ENCODE measurements at places on chromosomes 16 and 17.

- H3K36me3 ChIP-seq, result peaks cover 2% of the 10 kb centered on the region
- H3K4me1 ChIP-seq, result peaks cover 18% of the 10 kb centered on the region
- no peak overlapping the region for H3K27ac ChIP-seq
- DNase-seq, result no peak
These were observed 31.5 kb upstream of the IRX6 start for GRCh38 chr16:55292491-55292890.

DNA sequence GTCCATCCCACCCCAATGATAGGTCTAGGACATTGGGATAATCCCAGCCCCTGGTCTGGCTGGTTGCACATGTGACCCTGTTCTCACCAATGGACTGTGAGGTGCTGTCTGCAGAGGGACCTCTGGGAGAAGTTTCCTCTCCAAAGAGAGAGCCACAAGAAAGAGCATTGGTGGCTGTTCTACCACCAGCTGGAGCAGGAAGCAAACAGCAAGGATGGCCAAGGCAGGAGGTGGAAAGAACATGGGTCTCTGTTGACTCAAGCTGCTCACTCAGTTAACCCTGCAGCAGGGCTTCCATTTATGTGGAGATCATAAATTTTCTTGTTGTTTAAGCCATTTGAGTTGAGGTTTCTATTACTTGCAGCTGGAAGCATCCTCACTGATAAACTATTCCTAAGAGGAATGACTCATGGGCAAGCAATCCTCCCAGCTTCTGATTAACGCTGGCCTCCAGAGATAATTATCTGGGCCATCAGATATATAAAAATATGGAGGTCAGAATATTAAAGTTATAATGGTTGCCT is 52.6 kb downstream of the CYB5B start:
- peak; percentile 42 for DNase-seq
- peaks cover 3% of the 10 kb centered on the region for H3K36me3 ChIP-seq
- H3K27ac ChIP-seq, result peak overlapping the region; percentile 48
- H3K4me1 ChIP-seq, result peaks cover 19% of the 10 kb centered on the region
- no peak overlapping the region for H3K4me3 ChIP-seq
- H3K27me3 ChIP-seq, result no peaks in the 10 kb centered on the region

GRCh38 chr17:38735161-38735997 is 5.2 kb downstream of the CISD3 start:
- H3K27me3 ChIP-seq, result peaks cover 3% of the 10 kb centered on the region
- H3K4me1 ChIP-seq, result peaks cover 27% of the 10 kb centered on the region
- DNase-seq, result no peak
- peaks cover 4% of the 10 kb centered on the region for H3K36me3 ChIP-seq

GRCh38 chr16:4500272-4500671 is 24.1 kb downstream of the HMOX2 start:
- no peak for DNase-seq
- no peak overlapping the region for H3K27ac ChIP-seq
- no peaks in the 10 kb centered on the region for H3K27me3 ChIP-seq
- no peaks in the 10 kb centered on the region for H3K36me3 ChIP-seq
- H3K4me1 ChIP-seq, result peaks cover 25% of the 10 kb centered on the region

- peaks cover 3% of the 10 kb centered on the region for H3K36me3 ChIP-seq
- DNase-seq, result no peak
- peaks cover 30% of the 10 kb centered on the region for H3K4me1 ChIP-seq
These were observed 3.3 kb downstream of the ATPAF2 start for GRCh38 chr17:18035704-18036103.

- H3K36me3 ChIP-seq, result peaks cover 4% of the 10 kb centered on the region
- no peak overlapping the region for H3K27ac ChIP-seq
- peaks cover 16% of the 10 kb centered on the region for H3K4me1 ChIP-seq
- no peak overlapping the region for H3K4me3 ChIP-seq
- peaks cover 26% of the 10 kb centered on the region for H3K27me3 ChIP-seq
- DNase-seq, result no peak
These were observed 30.6 kb downstream of the PIPOX start for GRCh38 chr17:29073520-29073919.

DNA sequence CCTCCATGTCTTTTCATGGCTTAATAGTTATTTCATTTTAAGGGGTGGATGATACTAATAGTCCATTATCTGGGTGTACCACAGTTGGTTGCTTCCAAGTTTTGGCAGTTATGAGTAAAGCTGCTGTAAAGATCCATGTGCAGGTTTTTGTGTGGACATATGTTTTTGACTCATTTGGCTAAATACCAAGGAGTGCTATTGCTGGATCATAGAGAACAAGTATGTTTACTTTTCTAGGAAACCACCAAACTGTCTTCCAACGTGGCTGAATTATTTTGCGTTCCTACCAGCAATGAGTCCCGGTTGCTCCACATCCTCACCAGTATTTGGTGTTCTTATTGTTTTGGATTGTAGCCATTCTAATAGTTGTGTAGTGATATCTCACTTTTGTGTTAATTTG is 181.9 kb downstream of the SPECC1 start:
- no peak overlapping the region for H3K27ac ChIP-seq
- no peak for DNase-seq
- H3K4me1 ChIP-seq, result peaks cover 21% of the 10 kb centered on the region
- no peak overlapping the region for H3K4me3 ChIP-seq

GRCh38 chr17:53133876-53134275 is 688.9 kb upstream of the KIF2B start:
- peaks cover 26% of the 10 kb centered on the region for H3K4me1 ChIP-seq
- no peak overlapping the region for H3K4me3 ChIP-seq
- no peaks in the 10 kb centered on the region for H3K27me3 ChIP-seq
- no peak for DNase-seq
- H3K27ac ChIP-seq, result no peak overlapping the region

GRCh38 chr16:79132701-79133100 is 467.8 kb downstream of the MAF start:
- H3K27me3 ChIP-seq, result no peaks in the 10 kb centered on the region
- no peak overlapping the region for H3K27ac ChIP-seq
- DNase-seq, result no peak
- H3K36me3 ChIP-seq, result no peaks in the 10 kb centered on the region
- no peak overlapping the region for H3K4me3 ChIP-seq

DNA sequence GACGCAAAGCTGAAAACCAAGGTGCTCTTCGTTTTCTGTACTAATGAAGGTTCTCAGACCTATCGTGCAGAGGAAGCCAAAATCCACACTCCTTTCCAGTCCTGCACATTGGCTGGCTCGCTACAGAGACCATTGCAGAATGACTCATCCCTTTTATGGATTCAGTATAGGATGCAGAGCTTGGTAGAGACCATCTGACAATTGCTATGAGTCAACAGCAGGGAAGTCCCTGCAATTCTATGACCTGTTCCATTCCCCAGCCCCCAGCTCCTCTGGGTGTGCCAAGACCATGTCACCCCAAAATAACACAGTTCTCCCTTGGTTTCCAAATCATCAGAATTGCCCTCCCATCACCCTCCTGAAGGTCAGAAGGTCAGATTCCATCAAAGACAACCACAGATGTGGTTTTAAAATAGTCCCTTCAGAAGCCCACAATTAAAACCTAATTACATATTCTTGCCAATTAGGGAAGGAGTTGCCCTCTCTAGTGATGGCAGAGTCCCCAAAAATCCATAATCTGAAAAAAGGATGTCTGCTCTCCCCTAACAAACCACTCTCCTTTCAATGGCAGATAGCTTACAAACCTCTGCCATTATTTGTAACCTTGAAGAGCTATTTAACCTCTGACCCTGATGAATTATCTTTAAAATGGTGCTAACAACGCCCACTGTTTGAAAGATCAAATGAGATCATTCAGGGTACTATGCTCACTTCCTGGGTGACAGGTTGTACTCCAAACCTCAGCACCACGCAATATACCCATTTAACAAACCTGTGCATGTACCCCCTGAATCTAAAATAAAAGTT is 108.2 kb upstream of the RBBP6 start:
- no peak for DNase-seq
- no peaks in the 10 kb centered on the region for H3K36me3 ChIP-seq
- peaks cover 4% of the 10 kb centered on the region for H3K27me3 ChIP-seq
- H3K4me1 ChIP-seq, result no peaks in the 10 kb centered on the region

DNA sequence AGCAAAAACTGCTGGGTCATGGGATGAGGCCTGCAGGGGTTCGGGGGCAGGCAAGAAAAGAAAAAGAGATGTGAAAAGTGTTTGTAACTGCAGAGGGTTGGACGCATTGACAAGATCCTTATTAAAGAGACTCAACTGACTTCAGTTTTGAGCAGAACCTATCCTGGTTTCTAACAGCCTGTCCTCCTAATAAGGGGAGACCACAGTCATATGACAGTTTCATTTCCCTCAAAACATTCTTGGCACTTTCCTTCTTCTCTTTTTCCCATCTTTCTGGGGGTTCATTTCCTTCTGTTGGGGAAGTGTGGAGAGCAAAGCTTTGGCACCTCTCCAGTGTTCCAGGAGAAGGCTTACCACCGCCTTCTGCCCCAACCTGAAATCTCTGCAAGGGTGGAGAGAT is 118.5 kb downstream of the MAF start:
- DNase-seq, result no peak
- no peak overlapping the region for H3K27ac ChIP-seq
- peaks cover 24% of the 10 kb centered on the region for H3K27me3 ChIP-seq
- no peaks in the 10 kb centered on the region for H3K36me3 ChIP-seq
- H3K4me3 ChIP-seq, result no peak overlapping the region

GRCh38 chr16:82004601-82005000 is 6.7 kb downstream of the SDR42E1 start:
- no peak for DNase-seq
- peak overlapping the region; percentile 26 for H3K27ac ChIP-seq
- H3K4me1 ChIP-seq, result no peaks in the 10 kb centered on the region
- H3K4me3 ChIP-seq, result no peak overlapping the region
- H3K36me3 ChIP-seq, result no peaks in the 10 kb centered on the region
- no peaks in the 10 kb centered on the region for H3K27me3 ChIP-seq

DNA sequence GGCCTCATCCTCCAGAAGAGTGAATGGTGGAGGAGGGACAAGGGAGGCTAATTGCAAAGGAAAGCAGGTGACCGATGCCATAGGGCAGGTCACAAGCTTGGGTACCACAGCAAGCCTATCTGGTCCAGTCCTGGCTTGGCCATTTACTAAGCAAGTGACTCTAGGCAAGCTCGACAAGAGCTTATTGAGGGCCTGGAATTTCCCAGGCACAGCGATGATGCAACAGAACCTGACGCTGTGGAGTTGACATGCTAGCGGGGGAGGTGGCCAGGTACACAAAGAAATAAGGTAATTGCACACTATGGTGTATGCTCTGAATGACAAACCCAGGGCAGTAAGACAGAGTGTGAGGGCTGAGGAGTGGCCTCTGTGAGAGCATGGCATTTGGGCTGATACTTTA is 98.5 kb downstream of the PGS1 start:
- no peaks in the 10 kb centered on the region for H3K36me3 ChIP-seq
- H3K27ac ChIP-seq, result no peak overlapping the region
- no peak for DNase-seq
- no peak overlapping the region for H3K4me3 ChIP-seq

GRCh38 chr17:30239089-30239462 is 3.6 kb upstream of the SLC6A4 start:
- peaks cover 21% of the 10 kb centered on the region for H3K4me1 ChIP-seq
- peaks cover 52% of the 10 kb centered on the region for H3K27me3 ChIP-seq
- H3K4me3 ChIP-seq, result peak overlapping the region; percentile 10
- DNase-seq, result no peak
- H3K27ac ChIP-seq, result peak overlapping the region; percentile 80
- H3K36me3 ChIP-seq, result no peaks in the 10 kb centered on the region

- H3K27me3 ChIP-seq, result no peaks in the 10 kb centered on the region
- H3K4me3 ChIP-seq, result no peak overlapping the region
- peak overlapping the region; percentile 86 for H3K27ac ChIP-seq
- peaks cover 12% of the 10 kb centered on the region for H3K36me3 ChIP-seq
- peak; percentile 67 for DNase-seq
- peaks cover 58% of the 10 kb centered on the region for H3K4me1 ChIP-seq
These were observed 317.6 kb downstream of the SEC14L1 start for GRCh38 chr17:77458202-77459017.

DNA sequence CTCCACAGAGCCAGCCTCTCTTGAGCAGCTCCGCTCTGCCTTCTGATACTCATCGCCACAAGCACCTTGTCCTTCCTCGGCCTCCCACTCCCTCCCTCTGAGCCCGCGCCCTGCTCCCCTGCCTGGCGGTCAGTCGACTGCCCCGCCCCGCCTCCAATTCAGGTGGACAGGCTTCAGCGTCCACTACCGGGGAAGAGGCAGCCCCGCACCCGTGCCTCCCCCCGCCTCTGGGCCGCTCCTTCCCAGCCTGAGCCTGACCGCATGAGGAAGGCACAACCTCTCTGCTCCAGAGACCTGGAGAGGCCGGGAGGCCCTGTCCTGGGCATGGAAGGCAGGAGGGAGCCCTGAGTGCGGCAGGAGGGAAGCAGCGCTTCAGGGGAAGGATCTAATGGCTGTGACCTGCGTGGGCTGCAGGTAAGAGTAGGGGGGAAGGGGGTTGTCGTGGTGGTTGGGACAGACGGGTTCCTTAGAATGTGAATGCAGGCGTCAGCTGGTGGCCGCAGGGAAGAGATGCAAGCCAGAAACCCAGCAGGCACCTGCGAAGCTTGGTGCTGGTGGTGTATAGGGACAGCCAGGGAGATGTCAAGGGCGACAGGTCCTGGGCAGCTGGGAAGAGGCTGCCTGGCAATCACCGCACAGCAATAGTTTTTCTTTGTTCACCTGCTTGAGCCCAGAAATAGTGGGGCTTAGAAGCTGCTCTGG is 3.0 kb upstream of the SLC6A4 start:
- H3K36me3 ChIP-seq, result no peaks in the 10 kb centered on the region
- H3K27me3 ChIP-seq, result peaks cover 58% of the 10 kb centered on the region
- H3K27ac ChIP-seq, result peak overlapping the region; percentile 80
- peak overlapping the region; percentile 83 for H3K4me3 ChIP-seq

DNA sequence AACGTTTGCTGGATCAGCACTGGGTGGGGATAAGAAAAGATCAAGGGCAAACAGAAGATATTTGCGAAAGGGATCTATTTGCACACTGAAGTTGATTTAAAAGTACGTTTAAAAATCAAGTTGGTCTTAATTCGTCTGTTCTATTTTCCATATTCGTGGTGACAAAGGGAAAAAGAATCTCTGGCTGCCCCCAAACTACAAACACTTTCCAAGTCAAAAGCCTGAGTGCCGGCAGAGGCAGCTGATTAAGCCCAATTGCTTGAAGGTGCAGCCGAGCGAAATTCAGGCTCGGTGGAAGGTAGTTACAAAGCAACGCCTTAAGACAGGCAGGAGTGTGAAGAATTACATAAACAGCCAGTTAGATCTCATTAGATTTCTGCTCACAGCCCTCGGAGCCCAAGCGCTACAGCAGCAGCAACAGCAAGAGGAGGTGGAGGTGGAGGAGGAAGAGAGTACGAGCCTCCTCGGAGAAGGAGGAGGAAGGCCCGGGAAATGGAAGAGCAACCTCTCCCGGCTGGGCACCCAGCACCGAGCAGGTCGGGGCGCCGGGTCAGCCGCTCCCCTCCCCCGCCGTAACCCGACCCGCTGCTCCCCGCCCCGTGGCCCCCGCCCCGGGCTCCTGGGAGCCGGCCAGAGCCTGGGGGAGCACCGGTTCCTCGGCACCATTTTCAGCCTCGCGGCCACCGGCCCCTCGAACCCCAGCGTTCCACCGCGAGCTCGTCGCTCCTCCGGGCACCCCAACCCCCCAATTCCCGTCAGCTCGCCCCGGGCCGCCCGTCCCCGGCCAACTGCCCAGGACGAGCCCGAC is 890 bp downstream of the TOB1 start:
- H3K27ac ChIP-seq, result peak overlapping the region; percentile 99

- peak overlapping the region; percentile 9 for H3K4me3 ChIP-seq
- DNase-seq, result no peak
- H3K36me3 ChIP-seq, result no peaks in the 10 kb centered on the region
- peaks cover 32% of the 10 kb centered on the region for H3K27me3 ChIP-seq
These were observed 34.6 kb downstream of the DCAKD start for GRCh38 chr17:45016823-45017222.

- peaks cover 42% of the 10 kb centered on the region for H3K4me1 ChIP-seq
These were observed 296.1 kb downstream of the SOX9 start for GRCh38 chr17:72416905-72417304.

GRCh38 chr16:75506107-75506506 is 10.9 kb upstream of the CHST6 start:
- no peaks in the 10 kb centered on the region for H3K36me3 ChIP-seq
- DNase-seq, result no peak
- H3K4me1 ChIP-seq, result peaks cover 13% of the 10 kb centered on the region
- H3K4me3 ChIP-seq, result no peak overlapping the region

Data from type B pancreatic cell (in vitro differentiated cells).